SK-N-MC (cell line): ENCODE measurements at places on chromosomes 4 and X.

DNA sequence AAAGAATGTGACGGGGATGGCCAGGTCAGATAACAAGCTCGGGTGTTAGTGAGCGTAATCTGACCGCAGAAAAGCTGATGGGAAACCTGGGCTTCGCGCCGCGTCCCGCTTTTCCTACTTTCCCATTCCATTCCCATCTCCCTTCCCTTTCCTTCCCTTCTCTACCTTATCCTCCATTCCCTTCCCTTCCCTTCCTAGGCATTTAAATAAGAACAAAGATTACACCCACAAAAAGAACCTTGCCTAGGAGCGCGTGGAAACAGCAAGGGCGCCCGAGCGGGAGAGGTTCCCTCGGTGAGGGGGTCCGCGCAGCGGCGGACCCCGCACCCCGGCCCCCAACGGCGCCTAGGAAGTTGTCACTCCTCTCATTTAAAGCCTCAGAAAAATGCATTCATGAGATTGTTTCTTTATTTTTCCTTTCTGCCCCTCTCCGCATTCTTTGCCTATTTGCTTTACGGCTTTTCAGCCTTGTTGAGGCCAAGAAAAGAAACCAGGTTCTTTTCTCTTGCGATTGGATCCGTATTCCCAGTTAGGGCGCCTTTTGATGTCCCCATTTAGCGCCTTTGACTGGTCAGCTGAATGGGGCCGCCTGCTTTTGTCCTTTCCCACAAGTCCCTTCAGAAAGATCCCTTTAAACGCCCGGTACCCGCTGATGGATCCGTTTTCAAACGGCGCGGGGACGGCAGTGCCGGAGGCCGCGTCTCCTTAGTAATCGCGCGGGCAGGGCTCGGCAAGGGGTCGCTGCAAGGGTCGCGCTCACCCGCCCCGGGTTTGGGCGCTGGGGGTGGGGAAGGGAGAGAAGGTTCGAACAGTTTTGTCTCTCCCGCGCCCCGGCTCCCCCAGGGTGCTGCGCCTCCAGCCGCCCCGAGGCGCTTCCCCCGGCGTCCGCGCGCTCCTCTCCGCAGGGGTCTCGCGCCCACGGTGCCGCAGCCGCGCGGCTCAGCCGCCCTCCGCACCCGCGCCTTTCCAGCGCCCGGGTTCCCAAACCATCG lies 54.1 kb upstream of the TMEM33 start:
- DNase-seq = no peak

DNA sequence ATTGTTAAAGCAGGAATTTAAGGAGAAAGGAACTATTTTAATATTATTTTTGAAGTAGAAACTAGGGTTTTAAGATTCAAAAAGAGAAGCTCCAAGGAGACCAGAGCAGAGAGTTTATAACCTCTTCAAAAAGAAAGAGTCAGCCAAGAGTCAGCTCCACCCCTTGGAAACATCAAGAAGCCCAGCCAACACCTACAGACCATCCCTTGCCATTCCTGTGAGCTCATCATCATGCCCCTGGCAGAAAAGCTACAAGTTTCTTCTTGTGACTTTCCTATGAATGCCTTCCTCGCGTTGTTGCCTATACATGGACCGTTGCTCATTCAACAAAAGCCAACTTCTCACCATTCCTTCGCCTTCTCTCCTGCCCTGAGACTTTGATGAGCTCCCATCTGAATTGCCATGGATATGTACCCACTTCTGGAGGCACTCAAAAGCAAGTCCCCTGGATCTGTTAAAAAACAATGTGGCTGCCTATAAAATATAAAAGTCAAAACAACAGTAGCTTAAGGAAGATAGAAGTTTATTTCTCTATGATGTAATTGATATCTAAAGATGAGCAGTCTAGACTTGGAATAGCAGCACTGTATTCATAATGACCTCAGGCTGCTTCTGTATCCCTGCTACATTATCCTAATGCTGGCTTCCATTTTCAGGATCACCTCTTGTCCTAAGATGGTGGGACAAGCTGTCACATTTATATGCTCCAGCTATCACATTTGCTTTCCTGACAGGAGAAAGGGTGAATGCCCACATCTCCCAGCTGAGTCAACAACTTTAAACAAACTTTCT lies 20.3 kb downstream of the PLRG1 start:
- no peak for DNase-seq

GRCh38 chr4:15756361-15756861 lies 21.7 kb upstream of the CD38 start:
- DNase-seq = no peak

DNA sequence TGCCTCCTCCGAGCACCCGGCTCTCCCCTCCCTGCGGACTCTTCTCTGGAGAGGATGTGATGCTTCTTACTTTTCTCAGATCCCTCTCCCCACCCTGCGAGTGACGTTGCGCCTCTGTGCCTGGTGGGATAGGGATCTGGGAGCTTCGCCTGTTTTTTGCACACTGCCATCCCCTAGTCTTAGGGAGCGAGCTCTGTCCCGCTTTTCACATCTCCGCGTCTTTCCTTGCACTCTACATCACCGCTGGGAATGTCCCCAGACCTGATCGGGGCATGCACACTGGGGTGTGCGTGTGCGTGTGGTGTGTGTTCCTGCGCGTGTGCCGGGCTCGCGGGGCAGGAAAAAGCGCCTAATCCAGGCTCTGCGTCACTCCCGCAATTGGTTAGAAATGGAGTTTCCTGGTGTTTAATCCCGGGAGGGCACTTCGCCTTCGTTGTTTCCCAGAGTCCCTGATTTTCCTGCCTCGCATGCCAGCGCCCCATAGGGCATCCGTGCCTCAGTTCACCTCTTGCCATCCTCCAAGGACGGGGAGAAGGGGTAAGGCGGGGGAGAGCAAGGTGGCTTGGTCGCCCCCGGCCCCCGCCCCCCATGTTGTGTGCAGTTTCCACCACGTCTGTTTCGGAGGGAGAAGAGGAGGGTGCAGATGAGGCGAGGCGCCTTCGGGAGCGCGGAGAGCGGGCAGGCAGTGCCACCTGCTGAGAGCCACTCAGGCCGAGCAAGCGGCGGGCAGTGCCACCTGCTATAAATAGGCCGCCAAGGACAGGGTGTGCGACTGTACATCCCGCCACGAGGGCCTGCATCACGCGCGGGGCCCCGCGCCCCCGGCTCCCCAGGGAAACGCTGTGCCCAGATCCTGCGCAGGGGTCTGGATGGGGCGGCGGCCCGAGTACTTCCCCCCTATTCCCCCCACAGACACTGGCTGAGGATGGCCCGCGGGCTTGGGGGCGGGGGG lies 759 bp upstream of the TBC1D1 start:
- no peak for DNase-seq

DNA sequence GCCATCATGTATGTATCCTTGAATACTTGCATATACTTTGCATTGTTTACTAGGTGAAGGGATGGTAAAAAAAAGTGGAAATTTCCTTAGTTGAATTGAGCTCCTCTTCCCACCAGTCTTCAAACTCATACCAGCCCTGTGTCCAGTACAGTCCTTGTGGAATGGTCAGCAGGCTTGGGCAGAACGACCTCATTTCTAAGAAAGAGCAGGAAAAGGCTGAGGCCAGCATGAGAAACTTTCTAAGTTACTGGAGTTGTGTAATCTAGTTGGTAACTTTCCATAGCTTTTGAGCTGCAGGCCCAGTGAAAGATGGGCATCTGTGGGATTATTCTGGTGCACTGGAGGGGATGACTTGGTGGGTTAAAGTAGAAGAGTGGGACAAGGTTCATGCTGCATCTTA lies 87.6 kb downstream of the DCUN1D4 start:
- DNase-seq = no peak

- no peak for DNase-seq
These were observed 3.2 kb upstream of the ARHGAP36 start for GRCh38 chrX:131054906-131055305.
